WTC11 (cell line): ENCODE measurements at places on chromosomes 11 and 22.
A peak's percentile ranks its signal among the peaks of the same experiment; 100 is the strongest.

GRCh38 chr22:42645341-42645937 lies 3.8 kb downstream of the CYB5R3 start:
- DNase-seq: no peak

- no peak for DNase-seq
Measured at GRCh38 chr11:73958521-73959141, 7.8 kb downstream of the DNAJB13 start.

DNA sequence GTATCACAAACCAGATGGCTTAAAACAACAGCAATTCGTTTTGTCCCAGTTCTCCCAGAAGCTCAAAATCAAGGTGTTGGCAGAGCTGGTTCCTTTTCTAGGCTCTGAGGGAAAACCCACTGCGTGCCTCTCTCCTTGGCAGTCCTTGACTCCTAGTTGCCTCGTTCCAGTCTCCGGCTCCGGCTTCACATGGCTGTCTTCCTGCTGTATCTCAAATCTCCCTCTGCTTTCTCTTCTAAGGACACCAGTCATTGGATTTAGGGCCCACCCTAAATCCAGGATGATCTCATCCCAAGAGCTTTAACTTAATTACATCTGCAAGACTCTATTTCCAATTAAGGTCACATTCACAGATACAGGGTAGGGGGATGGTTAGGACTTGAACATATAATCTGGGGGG lies 9.2 kb upstream of the NAA40 start:
- DNase-seq: no peak

DNA sequence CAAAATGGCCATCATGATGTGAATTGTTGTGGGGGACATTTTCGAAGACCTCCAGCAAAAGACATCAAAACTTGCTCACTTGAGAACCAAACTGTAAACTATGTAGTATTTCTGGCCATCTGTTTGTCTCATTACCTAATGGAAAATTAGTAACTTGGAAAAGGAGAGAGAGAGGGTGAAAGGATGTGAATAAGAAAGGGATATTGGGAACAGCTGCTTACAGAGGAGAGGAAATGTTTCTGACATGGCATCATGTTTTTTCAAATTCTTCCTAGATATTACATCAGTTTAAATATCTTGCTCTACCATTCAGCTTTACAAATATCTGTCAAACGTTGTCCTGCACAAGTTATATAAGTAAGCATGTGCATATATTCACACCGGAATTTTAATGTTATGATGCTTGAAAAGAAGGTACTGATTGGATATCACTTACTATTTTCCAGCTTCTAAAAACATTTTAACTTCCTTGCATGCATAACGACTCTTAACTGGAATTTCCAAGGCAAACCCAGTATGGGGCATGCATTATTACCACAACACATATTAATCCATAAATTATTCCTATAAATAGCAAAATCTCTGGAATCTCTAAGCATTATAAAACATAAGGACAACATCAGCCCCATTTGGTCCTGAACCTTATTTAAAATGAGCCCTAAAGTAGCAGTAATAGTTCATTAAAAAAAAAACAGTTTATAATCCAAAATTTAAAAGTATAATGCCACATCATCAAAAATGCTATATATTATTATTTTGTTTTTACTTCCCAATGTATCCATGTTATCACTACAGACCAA lies 20.0 kb downstream of the GUCY1A2 start:
- DNase-seq: no peak

GRCh38 chr22:46364341-46365165 lies 29.0 kb downstream of the TRMU start:
- DNase-seq: no peak

DNA sequence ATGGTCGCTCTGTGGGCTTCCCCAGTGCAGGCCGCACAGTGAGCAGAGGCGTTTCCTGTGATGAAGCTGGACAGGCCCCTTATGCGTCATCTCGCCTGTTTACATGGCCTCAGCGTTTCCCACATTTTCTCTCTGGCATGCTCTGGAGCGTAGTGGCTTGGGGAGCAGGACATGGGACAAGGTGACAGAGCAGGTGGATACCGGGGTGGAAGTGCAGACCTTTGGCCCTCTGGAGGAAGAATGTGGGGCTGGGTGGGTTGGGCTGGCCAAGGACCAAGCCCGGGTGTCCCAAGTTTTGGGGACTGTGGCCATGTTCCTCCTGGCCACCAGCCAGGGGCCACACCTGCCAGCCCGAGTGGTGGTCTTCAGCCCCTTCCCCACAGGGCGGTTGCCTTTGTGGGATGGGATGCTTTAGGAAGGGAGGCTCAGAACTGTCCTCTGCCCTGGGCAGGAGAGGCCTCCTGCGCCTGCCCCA lies 446.6 kb downstream of the TBC1D22A start:
- DNase-seq: no peak

DNA sequence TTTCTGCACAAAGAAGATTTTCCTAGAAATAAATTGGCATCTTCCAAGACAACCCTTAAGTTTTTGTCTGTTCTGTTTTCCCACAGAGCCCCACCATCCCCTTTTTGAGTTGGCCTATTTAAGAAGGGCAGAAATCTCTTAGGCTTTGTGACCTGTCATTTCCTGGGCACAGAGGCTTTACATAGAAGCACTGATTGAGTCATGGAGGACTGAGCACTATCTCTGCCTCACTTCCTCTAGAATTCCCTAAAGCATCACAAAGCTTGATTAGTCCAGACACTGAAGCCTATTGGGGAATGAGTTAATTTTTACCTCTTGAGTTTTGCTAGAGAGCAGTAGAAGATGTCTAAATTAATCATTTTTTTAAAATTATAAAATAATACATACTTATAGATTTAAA lies 25.4 kb downstream of the TRIM44 start:
- DNase-seq: no peak

GRCh38 chr22:39017596-39018365 lies 3.1 kb upstream of the APOBEC3D start:
- peak; percentile 73 for DNase-seq

DNA sequence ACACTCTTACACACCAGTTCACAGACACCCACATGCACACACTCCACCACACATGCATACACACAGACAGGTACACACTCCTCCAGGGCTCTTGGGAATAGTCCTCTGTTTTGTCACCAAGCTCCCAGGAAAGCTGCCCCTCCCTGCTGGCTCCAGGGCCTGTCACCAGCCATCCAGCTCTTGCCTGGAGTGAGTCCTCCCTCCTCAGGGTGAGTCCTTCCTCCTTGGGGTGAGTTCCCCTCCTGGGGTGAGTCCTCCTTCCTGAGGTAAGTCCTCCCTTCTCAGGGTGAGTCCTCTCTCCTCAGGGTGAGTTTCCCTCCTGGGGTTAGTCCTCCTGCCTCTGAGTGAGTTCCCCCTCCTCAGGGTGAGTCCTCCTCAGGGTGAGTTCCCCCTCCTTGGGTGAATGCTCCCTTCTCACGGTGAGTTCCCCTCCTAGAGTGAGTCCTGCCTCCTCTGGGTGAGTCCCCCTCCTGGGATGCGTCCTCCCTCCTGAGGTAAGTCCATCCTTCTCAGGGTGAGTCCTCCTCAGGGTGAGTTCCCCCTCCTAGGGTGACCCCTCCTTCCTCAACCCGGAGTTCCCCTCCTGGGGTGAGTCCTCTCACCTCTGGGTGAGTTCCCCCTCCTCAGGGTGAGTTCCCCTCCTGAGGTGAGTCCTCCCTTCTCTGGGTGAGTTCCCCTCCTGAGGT lies 100.6 kb upstream of the FGF3 start:
- peak; percentile 5 for DNase-seq

DNA sequence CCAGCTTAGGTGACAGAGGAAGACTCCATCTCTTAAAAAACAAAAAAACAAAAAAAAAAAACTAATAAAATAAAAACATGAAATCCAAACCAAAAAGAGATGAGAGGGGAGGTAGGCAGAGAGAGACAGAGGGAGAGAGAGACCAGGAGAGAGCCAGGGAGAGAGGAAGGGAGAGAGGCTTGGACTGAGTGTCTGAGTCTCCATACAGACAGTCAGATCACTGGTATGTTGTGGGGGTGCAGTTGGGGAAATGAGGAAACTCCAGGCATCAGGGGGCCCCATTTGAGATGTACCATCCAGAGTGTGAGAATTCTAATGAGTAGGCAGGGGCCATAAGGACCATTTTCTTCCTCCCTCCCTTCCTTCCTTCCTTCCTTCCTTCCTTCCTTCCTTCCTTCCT lies 53.1 kb upstream of the SEPTIN5 start:
- DNase-seq: no peak

DNA sequence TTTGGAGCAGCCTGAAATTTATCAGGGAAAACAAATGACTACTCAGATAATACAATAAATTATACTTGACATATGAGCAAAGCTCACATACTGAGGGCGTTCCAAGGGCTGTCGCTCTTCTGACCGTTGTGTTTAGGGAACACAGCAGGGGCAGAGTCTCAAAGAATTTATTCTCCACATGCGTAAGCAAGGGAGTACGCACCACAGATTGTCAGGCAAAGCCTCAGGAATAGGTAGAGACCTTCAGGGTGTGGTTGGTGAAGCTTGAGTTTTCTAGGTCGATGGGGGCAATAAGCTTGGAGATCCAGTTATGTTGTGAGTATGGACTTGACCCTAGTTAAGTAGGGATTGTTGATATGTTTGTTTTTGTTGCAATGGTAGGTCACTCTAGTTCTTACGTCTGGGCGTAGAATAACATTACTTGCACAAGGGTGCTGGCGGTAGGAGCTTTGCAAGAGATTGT lies 830 bp downstream of the ACAT1 start:
- DNase-seq: no peak

GRCh38 chr11:15720460-15720859 lies 605.7 kb downstream of the INSC start:
- DNase-seq: no peak

DNA sequence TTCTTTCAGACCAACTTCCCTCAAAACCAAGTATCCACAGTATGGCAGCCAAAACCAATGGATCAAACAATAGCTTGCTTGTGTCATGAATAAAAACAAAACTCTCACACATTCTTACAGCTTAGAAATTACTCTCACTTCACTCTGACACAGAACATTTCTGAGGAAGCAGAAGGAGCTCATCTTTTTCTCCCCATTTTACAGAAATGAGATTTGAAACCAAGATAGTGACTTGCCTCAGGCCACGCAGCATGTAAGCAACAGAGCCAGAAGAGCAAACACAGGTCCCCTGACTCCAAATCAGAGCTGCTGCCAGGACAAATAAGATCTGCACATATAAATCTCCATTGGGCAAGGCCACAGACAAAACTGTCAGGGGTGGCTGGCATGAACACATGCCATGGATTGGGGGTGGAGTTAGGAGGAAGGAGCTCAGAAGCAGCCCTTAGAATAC lies 64.8 kb downstream of the RAB30 start:
- DNase-seq: no peak

DNA sequence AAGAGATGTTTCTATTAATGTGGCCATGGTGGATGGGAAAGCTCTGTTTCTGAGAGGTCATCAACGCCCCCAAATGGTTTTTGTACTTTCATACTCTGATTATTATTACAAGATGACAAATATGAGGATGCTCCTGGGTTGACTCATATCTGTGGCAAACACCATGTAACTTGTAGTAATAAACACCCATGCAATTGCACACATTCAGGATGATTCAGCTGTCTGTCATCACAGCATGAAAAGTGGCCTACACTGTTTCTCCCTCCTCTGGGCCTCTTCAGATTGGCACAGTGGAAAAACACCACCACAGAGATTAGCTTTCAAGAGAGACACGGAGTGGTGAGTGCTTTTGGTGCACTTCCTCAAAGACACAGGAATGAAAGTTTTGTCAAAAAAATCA lies 85.4 kb downstream of the MTNR1B start:
- DNase-seq: no peak

GRCh38 chr11:88438721-88439120 lies 101.2 kb upstream of the CTSC start:
- DNase-seq: no peak

- DNase-seq: no peak
Measured at GRCh38 chr11:66885469-66885868, 28.6 kb downstream of the LRFN4 start.

- no peak for DNase-seq
Measured at GRCh38 chr11:41534391-41534790, 74.9 kb upstream of the LRRC4C start.

DNA sequence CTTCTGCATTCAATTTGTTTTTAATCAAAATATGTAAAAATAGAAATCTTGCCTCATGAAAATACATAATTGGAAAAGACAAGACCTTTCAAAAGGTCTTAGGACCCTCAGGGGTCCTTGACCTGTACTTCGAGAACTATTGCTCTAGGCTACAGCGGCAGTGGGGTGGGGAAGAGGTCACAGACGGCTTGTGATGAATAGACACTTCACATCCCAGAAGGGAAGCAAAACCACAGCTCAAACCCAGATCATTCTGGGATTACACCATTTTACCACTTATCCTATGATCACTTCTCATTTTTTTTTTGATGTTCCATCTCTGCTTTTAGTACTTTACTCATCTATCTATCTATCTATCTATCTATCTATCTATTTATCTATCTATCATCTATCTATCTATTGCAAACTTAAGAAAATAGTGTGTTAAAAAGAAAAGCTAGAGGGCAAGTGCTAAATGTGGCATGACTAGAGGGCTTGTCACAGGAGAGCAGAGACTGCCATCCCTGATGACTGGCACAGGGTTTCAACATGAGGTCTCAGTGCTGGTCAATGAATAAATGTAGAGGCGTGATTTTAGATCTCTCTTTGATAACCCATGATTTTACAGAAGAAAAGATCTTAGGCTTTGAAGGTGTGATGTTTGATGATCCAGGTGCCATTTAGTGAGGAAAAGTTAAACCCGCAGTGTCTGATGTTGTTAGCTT lies 37.1 kb downstream of the RNF141 start:
- DNase-seq: no peak

DNA sequence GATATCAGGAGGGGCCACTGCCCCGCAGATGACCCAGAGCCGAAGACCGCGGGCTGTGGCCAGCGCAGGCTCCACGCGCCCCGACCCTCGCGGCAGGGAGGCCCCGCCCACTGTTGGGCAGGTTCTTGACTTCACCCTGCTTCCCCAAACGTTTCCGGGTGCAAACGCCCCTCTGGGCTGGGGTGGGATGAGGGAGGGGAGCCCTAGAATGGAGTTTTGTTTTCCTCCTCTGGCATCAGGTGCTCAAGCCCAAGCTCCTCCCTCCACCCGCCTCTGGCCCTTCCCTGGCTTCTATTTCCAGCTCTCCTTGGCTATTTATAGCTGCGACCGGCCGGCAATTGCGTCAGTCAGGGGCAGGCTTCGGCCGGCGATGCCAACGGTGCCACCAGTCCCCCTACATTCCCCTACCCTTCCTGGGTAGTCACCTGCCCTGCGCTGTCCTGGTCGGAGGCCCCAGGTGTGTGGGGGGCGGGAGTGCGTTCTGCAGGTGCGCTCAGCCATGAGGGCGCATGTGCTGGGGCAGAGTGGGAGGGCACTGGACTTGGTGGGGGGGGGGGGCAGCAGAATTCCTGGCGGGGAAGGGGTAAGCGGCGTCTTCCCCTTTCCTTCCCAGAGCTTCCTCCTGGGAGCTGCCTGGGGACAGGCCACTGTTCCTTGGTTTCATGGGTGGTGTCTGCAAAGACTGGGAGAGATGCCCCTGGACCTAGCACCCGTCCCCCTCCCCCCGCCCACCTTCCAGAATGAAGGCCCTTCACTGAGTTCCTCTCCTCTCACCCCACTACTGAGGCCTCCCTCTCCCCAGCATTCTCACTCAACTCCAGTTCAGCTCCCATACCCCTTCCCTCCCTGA lies 23.6 kb downstream of the DUSP8 start:
- DNase-seq: peak; percentile 73
